ENCODE measurements at places on chromosomes 3 and 15.
A peak's percentile ranks its signal among the peaks of the same experiment; 100 is the strongest.

- no peak for DNase-seq
Observed at GRCh38 chr3:171138027-171138426, 111.5 kb upstream of the SLC2A2 start.

- peak; percentile 92 for DNase-seq
Observed at GRCh38 chr3:62007036-62007435, 366.3 kb downstream of the FEZF2 start.

- DNase-seq, result no peak
Observed at GRCh38 chr3:24417730-24418129, 76.9 kb downstream of the THRB start.

GRCh38 chr3:123817413-123817812 is 66.7 kb downstream of the MYLK start:
- DNase-seq, result peak; percentile 49

DNA sequence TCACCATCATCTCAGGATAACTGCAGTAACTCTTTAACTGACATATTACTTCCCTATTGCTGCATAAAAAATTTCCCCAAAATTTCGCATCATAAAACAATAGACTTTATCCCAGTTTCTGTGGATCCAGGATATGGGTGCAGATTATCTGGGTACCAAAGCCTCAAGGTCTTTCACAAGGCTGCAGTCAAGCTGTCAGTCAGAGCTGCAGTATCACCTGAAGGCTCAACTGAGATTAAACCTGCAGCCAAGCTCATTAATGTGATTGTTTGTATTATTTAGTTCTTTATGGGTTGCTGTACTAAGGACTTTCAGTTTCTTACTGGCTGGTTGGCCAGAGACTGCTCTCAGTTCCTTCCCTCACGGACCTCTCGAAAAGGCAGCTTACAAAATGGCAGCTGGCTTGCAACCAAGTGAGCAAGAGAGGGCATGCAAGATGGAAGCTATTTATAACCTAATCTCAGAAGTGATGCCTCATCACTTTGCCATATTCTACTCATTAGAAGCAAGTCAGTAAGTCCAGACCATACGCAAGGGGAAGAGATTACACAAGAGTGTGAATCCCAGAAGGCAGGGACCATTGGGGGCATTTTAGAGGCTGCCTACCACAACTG is 54.9 kb downstream of the DCUN1D1 start:
- DNase-seq, result peak; percentile 77

- no peak for DNase-seq
Observed at GRCh38 chr3:111541391-111541790, 606 bp upstream of the CD96 start.

- peak; percentile 88 for DNase-seq
Observed at GRCh38 chr3:25471081-25471768, 43.2 kb downstream of the RARB start.

- DNase-seq, result no peak
Observed at GRCh38 chr15:71677352-71677751, 133.0 kb upstream of the NR2E3 start.

GRCh38 chr3:42491881-42492507 is 10.4 kb upstream of the VIPR1 start:
- no peak for DNase-seq

DNA sequence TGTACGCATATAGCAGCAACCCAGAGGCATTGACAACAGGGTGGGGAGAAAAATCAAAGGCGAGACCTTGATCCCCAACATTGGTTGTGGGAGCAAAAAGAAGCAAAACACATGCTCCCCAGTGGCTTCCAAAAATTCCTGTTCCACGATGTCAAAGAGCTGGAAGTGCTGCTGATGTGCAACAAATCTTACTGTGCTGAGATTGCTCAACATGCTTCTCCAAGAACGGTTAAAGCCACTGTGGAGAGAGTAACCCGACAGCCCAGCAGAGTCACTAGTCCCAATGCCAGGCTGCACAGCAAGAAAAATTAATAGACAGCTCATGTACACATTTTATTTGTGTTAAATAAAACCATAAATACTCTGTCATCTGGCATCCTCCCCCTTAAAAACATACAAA is 179.9 kb upstream of the PFN2 start:
- DNase-seq, result peak; percentile 61

DNA sequence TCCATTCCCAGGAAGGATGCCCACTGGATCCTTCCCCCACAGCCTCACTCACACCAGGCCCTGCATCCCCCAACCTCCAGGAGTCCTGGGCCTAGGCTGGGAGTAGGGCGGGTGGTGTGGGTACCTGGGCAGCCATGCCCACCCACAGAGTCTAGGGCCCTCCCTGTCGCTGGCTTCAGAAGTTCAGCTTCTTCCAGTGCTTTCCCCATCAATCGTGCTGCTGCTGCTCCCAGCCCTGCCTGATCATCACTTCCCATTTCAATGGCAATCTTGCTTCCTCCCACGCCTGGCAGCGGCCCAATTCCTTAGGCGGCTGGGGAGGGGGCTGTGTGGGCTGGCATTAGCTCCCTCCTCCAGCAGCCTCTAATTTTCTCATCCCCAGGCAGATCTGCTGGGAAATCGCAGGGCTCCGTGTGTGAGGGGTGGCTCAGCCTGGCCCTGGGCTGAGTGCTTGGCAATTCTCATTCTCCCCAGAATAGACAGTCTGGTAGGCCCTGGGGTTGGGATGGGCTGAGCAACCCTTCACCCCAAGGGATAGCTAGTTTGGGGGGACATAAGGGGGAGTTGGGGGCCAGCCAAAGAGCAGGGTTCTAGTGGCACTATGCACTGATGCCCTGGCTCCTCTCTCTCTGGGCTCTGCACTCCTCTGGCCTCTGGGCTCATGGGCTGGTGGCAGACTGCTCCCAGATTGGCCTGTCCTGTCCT is 66.4 kb downstream of the SCN5A start:
- DNase-seq, result no peak

DNA sequence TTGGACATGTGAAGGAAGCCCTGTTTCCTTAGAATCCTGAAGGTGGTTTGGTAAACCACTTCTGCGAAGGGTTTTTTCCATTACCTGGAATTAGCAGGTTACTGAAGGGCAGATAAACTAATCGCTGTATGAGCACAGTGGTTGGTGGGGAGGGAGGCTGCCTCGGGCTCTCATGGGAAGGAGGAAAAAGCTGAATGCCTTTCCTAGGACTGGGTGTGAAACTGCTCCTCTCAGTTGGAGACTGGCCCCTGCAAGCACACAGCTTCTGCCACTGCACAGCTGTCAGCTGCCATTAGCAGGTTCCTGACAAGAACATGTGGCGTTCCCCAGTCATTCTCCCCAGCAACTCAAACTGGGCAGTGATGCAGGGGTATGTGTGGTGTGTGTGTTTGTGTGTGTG is 376.3 kb downstream of the GAP43 start:
- DNase-seq, result no peak

- DNase-seq, result peak; percentile 95
Observed at GRCh38 chr15:71136159-71136783, 21.0 kb downstream of the THSD4 start.

GRCh38 chr15:66388576-66388975 is 1.9 kb downstream of the MAP2K1 start:
- no peak for DNase-seq

DNA sequence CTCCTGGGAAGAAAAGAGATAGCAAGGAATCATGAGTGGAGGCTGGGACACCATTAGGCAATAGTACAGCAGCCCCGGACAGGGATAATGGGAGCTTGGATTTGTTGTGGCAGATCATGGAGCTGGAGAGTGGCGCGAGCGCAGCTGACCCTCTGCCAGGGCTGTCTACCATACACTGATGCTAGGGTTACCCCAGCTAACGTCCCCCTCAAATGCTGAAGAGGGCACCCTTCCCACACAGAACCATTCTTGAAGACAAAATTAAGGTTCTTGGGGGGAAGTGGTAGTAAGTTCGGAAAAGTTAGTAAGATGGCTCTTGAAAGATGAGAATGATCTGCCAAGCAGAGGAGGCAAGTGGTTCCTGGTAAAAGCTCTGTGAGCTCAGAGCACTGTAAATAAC is 61.1 kb downstream of the ST3GAL6 start:
- peak; percentile 25 for DNase-seq

DNA sequence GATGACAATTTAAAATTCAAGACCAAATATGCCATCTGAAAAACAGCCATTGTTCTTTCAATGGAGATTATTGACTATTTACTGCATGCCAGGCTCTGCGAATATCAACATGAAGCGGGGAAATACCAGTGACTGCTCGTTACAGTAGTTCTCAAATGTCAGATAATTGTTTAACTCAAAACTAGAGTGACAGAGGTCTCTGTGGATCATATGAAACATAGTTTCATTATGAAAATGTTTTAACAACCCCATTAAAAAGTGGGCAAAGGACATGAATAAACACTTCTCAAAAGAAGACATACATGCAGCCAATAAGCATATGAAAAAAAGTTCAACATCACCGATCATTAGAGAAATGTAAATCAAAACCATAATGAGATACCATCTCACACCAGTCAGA is 50.0 kb upstream of the GPR149 start:
- no peak for DNase-seq

DNA sequence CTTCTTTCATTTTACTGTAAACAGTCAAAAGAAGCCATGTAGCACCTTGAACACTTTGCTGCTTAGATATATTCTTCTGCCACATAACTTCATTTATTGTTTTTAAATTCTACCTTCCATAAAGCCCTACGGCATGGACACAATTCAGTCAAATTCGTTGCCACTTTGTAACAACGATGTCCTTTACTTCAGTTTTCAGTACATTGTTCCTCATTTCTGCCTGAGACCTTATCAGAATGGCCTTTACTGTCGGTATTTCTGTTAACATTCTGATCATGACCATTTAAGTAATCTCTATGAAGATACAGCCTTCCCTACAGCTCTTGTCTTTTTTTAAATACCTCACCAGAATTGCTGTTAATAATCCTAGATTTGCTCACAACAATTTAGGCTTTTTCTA is 466.9 kb downstream of the NAALADL2 start:
- no peak for DNase-seq

DNA sequence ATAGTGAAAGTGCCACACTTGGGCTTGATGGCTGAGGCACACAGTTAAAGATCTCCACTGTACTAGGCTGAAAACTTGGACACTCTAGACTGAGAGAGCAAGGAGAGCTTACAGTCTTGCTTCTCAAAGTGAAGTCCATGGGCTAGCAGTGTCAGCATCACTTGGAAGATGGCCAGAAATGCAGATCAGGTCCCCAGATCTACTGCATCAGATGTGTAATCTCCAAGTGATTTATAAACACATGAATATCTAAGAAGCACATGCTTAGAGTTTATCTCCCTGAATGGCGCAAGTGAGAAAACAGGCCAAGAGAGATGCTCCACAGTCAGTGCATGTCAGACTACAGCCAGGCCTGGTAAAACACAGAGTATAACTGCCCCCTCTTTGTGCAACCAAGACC is 308.6 kb downstream of the CLSTN2 start:
- DNase-seq, result no peak

DNA sequence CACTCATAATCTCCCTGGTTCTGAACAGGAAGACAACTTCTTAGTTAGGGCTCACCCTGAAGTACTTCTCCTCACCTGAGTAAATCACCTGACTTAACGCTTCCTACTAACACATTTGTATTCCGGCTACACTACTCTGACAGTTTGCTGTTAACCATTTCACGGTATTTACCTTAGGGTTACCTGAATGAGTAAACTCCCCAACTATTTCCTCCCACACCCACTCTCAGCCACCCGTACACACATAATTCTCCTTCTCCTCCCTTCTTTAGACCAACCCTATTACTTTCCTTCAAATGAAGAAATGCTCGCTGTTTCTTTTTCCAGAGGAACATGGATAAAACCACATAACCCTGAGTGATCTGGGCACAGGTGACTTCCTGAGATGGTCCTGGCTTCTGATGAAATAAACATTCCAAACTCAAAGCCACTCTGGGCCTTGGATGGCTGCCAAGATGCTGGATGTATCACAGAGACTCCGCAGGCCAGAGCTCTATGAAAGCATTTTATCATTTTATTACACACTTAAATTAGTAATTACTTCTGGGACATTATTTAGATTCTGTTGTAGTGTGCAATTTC is 183.6 kb upstream of the ATP11B start:
- DNase-seq, result no peak

DNA sequence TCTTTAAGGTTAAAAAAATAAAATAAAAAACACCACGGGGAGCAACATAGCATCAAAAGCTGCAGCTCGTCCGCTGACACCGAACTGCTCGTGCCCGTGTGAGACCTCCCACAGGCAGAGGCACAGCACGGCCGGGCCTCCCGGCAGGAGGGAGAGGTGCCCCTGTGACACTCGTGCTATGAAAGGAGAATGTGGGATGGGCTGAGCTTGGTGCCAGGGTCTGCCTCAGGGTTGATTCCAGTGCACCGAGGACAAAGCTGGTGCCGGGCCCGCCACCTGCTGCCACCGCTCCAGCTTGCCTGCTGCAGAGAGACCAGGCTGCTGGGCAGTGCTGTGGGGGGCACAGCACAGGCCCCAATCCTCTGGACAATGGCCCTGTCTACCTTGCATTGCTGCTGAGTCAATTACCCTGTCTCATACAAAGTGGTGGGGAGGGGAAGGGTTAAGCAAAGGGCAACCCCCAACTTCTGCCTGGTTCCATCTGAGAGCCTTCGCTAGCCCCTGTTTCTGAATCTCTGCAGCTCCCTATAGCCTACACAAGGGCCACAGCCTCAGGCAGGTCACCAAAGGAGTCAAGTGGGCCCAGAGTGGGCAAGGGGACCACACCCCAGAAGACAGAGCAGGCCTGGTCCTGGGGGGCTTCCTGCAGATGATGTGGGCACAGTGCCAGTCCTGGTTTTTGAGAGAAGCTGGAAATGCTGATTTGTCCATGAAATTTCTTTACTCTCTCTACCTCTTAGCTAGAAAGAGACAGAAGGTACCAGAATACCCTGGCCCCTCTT is 74.0 kb upstream of the SNRPA1 start:
- DNase-seq, result no peak

DNA sequence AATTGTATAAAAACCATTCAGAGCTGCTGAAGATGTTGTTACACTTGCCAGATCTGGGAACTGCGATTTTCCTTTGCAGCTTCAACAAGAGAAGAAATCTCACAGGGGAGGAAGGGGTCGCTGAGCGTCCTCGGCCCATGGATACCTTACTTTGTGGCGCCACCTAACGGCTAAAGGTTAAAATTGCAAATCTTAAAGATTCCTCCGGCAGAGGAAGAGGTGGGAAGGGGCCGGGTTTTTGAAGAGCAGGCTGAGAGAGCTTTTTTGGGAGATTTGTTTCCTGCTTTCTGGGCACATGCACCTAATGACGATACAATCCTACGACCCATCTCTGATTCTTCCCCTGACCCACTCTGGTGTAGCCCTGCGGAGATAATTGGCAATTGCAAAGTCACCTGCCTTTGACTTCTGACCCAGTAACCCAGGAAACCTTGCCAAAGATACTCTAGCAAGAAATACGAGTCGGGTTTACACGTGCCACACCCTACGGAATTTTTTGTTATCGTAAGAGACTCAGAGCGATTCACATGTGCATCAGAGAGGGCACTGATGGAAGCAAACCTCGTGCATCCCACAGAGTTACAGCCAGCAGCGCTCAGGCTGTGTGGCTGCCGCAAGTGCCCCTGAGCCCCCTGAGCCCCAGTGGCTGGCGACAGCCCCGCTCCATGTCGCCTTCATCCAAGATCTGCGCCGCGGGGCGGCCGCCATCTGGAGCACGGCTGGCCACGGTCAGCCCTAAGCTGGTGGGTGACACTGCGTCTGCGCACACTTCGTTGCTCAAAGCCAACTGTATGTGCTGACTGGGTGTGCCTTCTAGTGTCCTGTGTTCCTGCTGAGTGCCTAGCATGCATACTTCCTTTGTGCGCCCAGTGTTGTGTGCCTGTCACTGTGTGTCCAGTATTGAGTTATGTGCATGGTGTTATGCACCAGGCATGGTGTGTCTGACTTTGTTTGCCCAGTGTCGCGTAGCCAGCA is 55.2 kb upstream of the CHRNA7 start:
- peak; percentile 13 for DNase-seq

- no peak for DNase-seq
Observed at GRCh38 chr3:48416091-48416505, 13.8 kb downstream of the PLXNB1 start.
